ENCODE measurements at places on chromosomes 12 and 14. TPM values are rescaled to one million over a fixed set of nuclear protein-coding genes. Genes with fewer than 3 reads are reported as not detected.

Gene CLEC6A
- not detected for total RNA-seq

Gene ZNF891
- total RNA-seq, result 3.1 TPM

Gene ACRBP
- total RNA-seq, result 1.4 TPM

DNA sequence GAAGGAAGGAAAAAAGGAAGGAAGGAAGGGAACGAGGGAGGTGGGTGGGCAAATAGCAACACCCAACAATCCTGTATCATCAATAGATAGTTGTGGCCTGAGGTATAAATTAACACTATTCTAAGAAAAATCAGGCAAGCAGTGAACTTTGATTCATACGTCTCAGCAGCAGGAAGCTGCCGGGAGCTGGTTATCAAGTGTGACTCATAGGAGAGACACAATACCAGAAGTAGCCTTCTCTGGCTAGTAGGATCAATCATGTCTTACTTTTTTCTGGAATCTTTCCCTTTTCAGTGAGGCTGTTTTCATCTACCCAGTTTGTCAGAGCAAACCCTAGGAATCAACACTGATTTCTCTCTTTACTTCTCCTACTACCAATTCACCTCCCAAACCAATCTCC lies 780.5 kb downstream of the NRXN3 start:
- no peaks in the 10 kb centered on the region for H3K36me3 ChIP-seq
- no peaks in the 10 kb centered on the region for H3K27me3 ChIP-seq

DNA sequence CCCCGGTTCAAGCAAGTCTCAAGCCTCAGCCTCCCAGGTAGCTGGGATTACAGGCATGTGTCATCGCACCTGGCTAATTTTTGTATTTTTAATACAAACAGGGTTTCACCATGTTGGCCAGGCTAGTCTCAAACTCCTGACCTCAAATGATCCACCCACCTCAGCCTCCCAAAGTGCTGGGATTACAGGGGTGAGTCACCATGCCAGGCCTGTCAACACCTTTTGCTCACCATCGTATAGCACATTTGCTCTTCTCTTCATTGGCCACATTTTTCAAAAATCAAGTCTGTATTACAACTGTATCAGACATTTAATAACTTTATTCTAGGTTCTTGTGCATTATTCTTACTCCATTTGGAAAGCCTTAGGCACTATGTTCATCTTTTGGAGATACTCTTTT lies 50.3 kb downstream of the BCAT1 start:
- peaks cover 13% of the 10 kb centered on the region for H3K4me1 ChIP-seq
- H3K4me3 ChIP-seq, result no peak overlapping the region
- H3K27ac ChIP-seq, result no peak overlapping the region
- DNase-seq, result no peak
- no peaks in the 10 kb centered on the region for H3K36me3 ChIP-seq
- peaks cover 19% of the 10 kb centered on the region for H3K27me3 ChIP-seq

GRCh38 chr14:81625343-81625742 lies 91.7 kb upstream of the SEL1L start:
- H3K4me1 ChIP-seq, result no peaks in the 10 kb centered on the region
- no peaks in the 10 kb centered on the region for H3K36me3 ChIP-seq
- DNase-seq, result no peak
- H3K4me3 ChIP-seq, result no peak overlapping the region
- H3K27me3 ChIP-seq, result no peaks in the 10 kb centered on the region
